ENCODE measurements at places on chromosomes 1 and 21. TPM values are rescaled to one million over a fixed set of nuclear protein-coding genes. Genes with fewer than 3 reads are reported as not detected.

DNA sequence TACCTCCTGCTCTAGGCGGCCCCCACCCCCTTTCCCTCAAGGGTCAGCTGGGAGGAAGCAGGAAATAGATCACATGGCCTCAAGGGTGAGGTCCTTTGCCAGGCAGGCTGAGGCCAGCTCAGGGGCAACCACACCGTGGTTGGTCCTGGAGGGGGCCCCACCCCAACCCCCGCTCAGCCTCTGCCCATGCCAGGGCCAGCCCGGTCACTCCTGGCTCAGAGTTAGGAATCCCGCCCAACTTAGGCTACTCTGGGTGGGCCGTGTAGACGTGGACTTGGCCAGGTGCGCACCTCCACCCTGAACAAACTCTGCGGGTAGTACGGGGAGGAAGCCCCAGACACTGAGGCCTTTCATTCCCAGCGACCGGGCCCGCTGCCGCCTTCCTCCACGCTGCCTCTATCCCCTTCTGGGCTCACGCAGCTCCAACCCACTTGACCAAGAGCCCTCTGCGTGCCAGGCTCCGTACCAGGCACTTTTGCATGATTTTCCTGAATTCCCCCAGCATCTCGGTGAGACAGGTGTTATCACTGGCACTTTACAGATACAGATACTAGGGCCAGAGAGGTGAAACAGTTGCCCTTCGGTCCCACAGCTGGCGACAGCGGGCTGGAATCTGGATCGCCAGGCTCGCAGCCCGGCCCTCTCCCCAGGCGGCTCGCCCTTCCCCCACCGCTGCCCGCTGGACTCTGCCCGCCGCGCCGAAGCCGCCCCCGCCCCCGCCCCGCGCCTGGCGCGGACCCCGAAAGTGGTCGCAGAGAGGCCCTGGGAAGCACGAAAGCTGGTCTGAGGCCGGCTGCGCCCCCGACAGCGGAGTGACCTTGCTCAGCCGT lies 769 bp downstream of the GALE start:
- H3K27ac ChIP-seq, result no peak overlapping the region
- peaks cover 4% of the 10 kb centered on the region for H3K4me1 ChIP-seq
- H3K36me3 ChIP-seq, result no peaks in the 10 kb centered on the region
- no peaks in the 10 kb centered on the region for H3K27me3 ChIP-seq
- peak; percentile 79 for DNase-seq

- H3K27me3 ChIP-seq, result no peaks in the 10 kb centered on the region
- no peaks in the 10 kb centered on the region for H3K4me1 ChIP-seq
- no peak overlapping the region for H3K4me3 ChIP-seq
- H3K27ac ChIP-seq, result no peak overlapping the region
Measured at GRCh38 chr1:114428083-114428754, 82.8 kb downstream of the TRIM33 start.

DNA sequence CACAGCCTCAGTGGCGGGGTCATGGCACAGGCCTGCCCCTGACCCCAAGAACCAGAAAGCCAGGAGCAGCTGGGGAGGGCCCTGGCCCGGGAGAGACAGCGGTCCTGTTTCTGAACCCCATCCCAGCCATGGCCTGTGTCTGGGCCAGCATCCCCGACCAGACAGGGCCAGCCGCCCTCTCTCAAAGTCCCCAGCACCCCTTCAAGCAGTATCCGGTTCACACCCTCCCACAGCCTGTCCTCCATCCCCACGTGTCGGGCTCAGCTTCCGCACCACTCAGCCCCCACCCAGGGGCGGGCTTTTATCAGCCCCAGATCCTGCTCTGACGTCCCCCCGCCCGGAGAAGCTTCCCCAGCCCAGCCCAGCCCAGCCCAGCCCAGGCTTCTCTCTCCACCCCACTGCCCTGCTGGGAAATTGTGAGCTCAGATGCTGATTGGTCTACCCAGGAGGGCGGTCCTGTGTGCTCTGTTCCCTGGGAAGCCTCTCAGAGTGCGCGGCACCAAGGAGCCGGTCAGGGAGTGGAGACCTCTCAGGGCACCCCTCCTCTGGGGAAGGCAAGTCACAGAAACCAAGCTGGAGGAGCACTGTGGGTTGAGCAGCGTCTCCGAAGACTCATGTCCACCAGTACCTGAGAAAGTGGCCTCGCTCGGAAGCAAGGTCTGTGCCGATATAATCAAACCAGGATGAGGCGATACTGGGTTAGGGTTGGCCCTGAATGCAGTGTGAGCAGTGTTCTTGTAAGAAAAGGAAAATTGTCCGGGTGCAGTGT lies 4.7 kb upstream of the FAAP20 start:
- peak overlapping the region; percentile 85 for H3K27ac ChIP-seq
- peak; percentile 96 for DNase-seq
- H3K4me1 ChIP-seq, result no peaks in the 10 kb centered on the region
- H3K4me3 ChIP-seq, result no peak overlapping the region

DNA sequence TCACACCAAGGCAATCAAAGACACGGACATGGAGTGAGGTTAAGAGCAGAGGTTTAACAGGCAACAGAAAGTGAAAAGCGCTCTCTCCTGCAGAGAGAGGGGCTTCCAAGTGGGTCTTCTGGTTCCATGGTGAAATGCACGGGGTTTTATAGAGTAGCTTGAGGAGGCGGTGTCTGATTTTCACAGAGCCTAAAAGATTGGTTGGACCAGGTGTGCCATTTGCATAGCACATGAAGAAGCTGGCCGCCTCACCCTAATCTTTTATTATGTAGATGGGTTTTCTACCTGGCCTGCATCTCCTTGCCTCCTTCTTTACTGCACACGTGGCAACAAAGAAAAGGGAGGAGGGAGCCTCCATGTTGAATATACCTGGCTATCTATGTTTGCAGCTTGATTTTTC lies 197.3 kb downstream of the RYR2 start:
- no peaks in the 10 kb centered on the region for H3K27me3 ChIP-seq
- peaks cover 11% of the 10 kb centered on the region for H3K4me1 ChIP-seq
- no peaks in the 10 kb centered on the region for H3K36me3 ChIP-seq
- DNase-seq, result no peak
- no peak overlapping the region for H3K27ac ChIP-seq
- no peak overlapping the region for H3K4me3 ChIP-seq

GRCh38 chr1:77424236-77424635 lies 142.4 kb downstream of the AK5 start:
- H3K27me3 ChIP-seq, result no peaks in the 10 kb centered on the region
- peaks cover 4% of the 10 kb centered on the region for H3K4me1 ChIP-seq
- H3K4me3 ChIP-seq, result no peak overlapping the region
- DNase-seq, result no peak
- no peaks in the 10 kb centered on the region for H3K36me3 ChIP-seq
- H3K27ac ChIP-seq, result no peak overlapping the region

GRCh38 chr21:32484706-32485380 lies 72.3 kb downstream of the EVA1C start:
- H3K27ac ChIP-seq, result no peak overlapping the region
- no peak for DNase-seq
- H3K4me3 ChIP-seq, result no peak overlapping the region
- H3K36me3 ChIP-seq, result no peaks in the 10 kb centered on the region

DNA sequence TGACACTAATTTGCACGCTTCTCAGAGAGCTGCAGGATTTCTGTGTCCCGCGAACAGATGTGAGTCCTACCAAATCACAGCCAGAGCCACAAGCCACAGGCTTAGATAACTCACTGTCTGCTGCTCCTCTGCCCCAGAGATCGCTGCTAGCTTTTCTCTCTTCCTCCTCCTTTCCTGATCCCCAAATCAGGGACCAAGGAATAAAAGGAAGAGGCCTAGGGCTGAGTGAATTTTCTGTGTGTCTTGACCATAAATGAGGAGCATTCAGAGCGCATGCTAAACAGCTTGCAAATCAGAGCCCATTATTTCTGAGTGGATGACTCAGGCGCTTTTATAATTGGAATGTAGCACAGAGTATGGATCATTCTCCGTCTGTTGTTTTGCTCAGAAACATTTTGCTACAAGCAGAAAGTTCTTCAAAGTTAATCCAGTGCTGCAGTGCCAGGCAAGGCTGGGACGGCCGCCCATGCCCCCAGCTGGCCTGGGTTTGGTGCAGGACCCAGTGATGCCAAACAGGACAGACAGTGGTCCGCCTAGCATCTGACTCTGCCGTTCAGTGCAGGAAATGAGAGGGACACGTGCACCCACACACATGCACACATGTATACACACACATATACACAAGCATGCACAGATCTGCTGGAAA lies 38.2 kb downstream of the KCNAB2 start:
- no peaks in the 10 kb centered on the region for H3K36me3 ChIP-seq
- H3K4me1 ChIP-seq, result no peaks in the 10 kb centered on the region
- H3K27me3 ChIP-seq, result no peaks in the 10 kb centered on the region
- DNase-seq, result no peak

- no peak overlapping the region for H3K4me3 ChIP-seq
- DNase-seq, result no peak
- no peaks in the 10 kb centered on the region for H3K27me3 ChIP-seq
- H3K27ac ChIP-seq, result no peak overlapping the region
- H3K36me3 ChIP-seq, result no peaks in the 10 kb centered on the region
Measured at GRCh38 chr21:34205811-34206571, 132.6 kb downstream of the MRPS6 start.

GRCh38 chr1:54027848-54028247 lies 9.9 kb upstream of the LDLRAD1 start:
- no peak overlapping the region for H3K27ac ChIP-seq
- H3K27me3 ChIP-seq, result no peaks in the 10 kb centered on the region
- no peaks in the 10 kb centered on the region for H3K4me1 ChIP-seq
- no peak overlapping the region for H3K4me3 ChIP-seq
- no peak for DNase-seq

GRCh38 chr1:94234615-94235014 lies 2.8 kb downstream of the ARHGAP29 start:
- H3K4me3 ChIP-seq, result no peak overlapping the region
- no peak for DNase-seq
- H3K4me1 ChIP-seq, result no peaks in the 10 kb centered on the region
- peaks cover 2% of the 10 kb centered on the region for H3K27me3 ChIP-seq
- H3K36me3 ChIP-seq, result no peaks in the 10 kb centered on the region

GRCh38 chr1:231686384-231686783 lies 59.8 kb downstream of the DISC1 start:
- DNase-seq, result no peak
- no peak overlapping the region for H3K27ac ChIP-seq
- H3K4me1 ChIP-seq, result no peaks in the 10 kb centered on the region
- H3K4me3 ChIP-seq, result no peak overlapping the region
- H3K27me3 ChIP-seq, result no peaks in the 10 kb centered on the region
- no peaks in the 10 kb centered on the region for H3K36me3 ChIP-seq

- H3K27me3 ChIP-seq, result no peaks in the 10 kb centered on the region
- H3K36me3 ChIP-seq, result no peaks in the 10 kb centered on the region
- H3K27ac ChIP-seq, result no peak overlapping the region
- no peak for DNase-seq
- no peaks in the 10 kb centered on the region for H3K4me1 ChIP-seq
Measured at GRCh38 chr1:1124508-1124785, 8.6 kb upstream of the C1orf159 start.

- DNase-seq, result no peak
- H3K27me3 ChIP-seq, result no peaks in the 10 kb centered on the region
- no peak overlapping the region for H3K27ac ChIP-seq
- no peak overlapping the region for H3K4me3 ChIP-seq
Measured at GRCh38 chr1:245591346-245592188, 436.8 kb downstream of the KIF26B start.

Gene PCP4L1
- total RNA-seq, result 0.69 TPM

Gene SELP
- 42.5 TPM for total RNA-seq

Gene LRRC53
- not detected for total RNA-seq

Gene GJA5
- 77.2 TPM for total RNA-seq

Gene CEP350
- total RNA-seq, result 61.3 TPM

Gene GPA33
- not detected for total RNA-seq

Gene SPATA17
- not detected for total RNA-seq

Gene ZSCAN20
- total RNA-seq, result 8.0 TPM

Gene FAM177B
- total RNA-seq, result 0.18 TPM

Data from aorta (tissue), 5 donors.